D341Med (cell line): ENCODE measurements at places on chromosomes 12 and 14.

- no peak for DNase-seq
These were observed 160.1 kb downstream of the EPS8 start for GRCh38 chr12:15629108-15629507.

DNA sequence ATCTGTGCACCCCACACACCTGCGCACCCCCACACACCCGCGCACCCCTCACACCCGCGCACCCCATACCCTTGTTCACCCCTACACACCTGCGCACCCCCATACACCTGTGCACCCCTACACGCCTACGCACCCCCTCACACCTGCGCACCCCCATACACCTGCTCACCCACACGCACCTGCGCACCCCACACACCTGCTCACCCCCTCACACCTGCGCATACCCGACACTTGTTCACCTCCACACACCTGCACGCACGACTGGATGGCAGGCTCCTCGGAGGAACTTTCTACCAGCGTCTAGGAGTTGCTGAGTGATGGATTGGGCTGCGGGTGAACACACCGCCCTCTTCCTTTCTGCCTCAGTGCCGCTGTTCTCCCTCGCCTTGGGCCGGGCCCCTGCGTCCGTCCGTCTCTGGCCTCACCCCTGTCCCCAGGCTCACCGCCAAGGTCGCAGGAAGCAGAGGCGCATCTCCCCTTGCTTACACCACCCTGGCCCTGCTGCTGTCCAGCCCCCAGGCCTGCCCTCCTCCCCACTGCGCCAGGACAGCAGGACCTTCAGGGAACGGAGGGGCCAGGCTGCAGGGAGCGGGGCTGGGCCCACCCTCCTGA is 20.7 kb upstream of the TMEM106C start:
- no peak for DNase-seq

DNA sequence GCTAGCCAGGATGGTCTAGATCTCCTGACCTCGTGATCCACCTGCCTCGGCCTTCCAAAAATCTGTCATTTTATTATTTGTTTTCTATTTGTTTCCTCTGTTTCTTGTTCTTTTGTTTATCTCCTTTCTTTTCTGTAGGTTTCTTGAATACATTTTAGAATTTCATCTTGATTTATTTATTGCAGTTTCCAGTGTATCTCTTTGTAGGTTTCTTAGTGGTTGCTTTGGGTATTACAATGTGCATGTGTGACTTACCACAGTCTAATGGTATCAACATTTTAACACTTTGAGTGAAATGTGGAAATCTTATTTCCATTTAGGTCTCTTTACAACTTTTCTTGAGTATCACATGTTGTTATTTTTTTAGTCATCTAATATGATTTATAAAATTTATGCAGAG is 29.9 kb upstream of the MUCL1 start:
- no peak for DNase-seq

DNA sequence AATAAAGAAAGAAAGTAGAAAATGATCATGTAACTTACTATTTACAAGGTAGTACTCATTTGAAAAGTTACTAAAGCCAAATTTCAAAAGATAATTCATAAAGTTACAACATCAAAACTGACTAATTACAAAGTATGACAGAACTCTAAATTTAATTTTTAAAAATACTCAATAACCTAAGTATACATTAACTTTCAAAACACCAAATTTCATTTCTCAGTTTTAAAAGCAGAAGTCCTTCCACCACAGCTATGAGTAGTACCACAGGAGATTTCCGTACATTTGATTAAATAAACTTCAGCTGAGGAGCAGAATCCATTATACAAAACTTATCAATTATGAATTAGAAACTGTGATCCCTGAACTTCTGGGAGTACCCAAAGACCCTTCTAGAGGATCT is 100.8 kb upstream of the BBS10 start:
- DNase-seq: no peak

DNA sequence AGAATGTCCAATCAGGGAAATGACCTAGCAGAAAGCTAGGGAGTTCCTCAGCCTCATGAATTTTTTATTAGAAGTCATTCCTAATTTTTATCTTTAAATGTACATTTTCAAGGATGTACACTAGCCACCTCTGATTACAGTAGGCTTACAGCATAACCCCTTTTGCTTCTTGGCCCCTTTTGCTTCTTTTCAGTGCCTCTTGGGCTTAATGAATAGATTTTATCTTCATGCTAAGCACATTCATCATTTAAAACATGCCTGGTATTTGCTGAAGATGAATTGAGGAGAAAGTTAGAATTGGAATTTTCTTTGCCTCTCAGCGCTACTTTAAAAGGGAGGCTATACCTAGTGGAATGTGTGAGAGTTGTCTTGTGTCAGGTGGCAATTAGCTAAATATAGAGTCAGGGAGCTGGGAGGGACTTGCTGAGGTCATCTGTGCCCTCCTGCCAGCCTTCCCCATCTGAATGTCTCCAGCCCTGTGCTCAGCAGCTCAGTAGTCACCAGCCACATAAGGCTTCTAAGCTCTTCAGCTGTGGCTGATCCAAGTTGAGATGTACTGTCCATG is 132.1 kb downstream of the SAMD4A start:
- DNase-seq: no peak

DNA sequence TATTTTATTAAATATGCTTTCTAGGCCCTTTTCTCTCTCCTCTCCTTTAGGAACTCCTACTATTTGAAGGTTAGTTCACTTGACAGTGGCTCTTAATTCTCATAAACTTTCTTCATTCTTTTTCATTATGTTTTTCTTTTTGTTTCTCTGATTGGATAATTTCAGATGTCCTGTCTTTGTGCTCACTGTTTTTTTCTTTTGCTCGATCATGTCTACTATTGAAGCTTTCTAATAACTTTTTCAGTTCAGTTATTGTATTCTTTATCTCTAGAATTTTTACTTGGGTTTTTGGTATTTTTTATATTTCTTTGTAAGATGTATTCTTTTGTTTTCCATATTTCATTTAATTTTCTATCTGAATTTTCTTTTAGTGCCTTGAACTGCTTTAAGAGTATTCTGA is 215.0 kb downstream of the PLCZ1 start:
- DNase-seq: no peak
